Activated T-cell treated with anti-CD3 and anti-CD28 coated beads, Interleukin-2, amount 50 U/mL, for 72 hours (primary cell): ENCODE measurements at places on chromosomes 3 and 15. TPM values are rescaled to one million over a fixed set of nuclear protein-coding genes. Genes with fewer than 3 reads are reported as not detected.

GRCh38 chr15:97687654-97688053 is 272.8 kb upstream of the ARRDC4 start:
- H3K36me3 ChIP-seq, result no peaks in the 10 kb centered on the region
- H3K27me3 ChIP-seq, result peaks cover 6% of the 10 kb centered on the region
- H3K4me1 ChIP-seq, result no peaks in the 10 kb centered on the region
- no peak overlapping the region for H3K27ac ChIP-seq

ZBTB20 gene
- 23.1 TPM for total RNA-seq

DNA sequence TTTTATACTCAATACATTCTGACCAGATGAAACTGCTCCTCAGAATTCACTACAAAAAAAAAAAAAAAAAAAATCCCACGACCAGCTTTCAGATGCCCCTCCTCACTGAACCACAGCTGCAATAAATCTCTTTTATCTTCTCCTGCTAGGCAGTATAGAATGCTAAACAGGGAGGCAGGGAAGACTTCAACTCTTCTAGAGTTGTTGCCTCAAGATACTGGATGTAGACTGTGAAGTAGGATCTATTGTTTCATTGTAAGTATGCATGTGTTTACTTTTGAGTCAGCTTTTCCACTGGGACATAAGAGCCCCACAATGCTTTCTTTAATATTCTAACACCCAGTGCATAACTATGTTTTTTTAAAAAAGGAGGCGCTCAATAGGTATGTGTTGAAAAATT is 401.4 kb downstream of the TBL1XR1 start:
- peaks cover 17% of the 10 kb centered on the region for H3K27me3 ChIP-seq
- no peaks in the 10 kb centered on the region for H3K4me1 ChIP-seq
- H3K36me3 ChIP-seq, result peaks cover 1% of the 10 kb centered on the region
- DNase-seq, result no peak
- H3K27ac ChIP-seq, result no peak overlapping the region
- no peak overlapping the region for H3K4me3 ChIP-seq

GRCh38 chr3:64939747-64940450 is 252.1 kb upstream of the ADAMTS9 start:
- H3K36me3 ChIP-seq, result no peaks in the 10 kb centered on the region
- no peaks in the 10 kb centered on the region for H3K4me1 ChIP-seq
- no peaks in the 10 kb centered on the region for H3K27me3 ChIP-seq
- no peak for DNase-seq
- no peak overlapping the region for H3K4me3 ChIP-seq

- H3K36me3 ChIP-seq, result no peaks in the 10 kb centered on the region
- no peak for DNase-seq
- H3K4me1 ChIP-seq, result no peaks in the 10 kb centered on the region
- H3K4me3 ChIP-seq, result no peak overlapping the region
Observed at GRCh38 chr3:66136597-66136996, 84.2 kb upstream of the SLC25A26 start.

DNA sequence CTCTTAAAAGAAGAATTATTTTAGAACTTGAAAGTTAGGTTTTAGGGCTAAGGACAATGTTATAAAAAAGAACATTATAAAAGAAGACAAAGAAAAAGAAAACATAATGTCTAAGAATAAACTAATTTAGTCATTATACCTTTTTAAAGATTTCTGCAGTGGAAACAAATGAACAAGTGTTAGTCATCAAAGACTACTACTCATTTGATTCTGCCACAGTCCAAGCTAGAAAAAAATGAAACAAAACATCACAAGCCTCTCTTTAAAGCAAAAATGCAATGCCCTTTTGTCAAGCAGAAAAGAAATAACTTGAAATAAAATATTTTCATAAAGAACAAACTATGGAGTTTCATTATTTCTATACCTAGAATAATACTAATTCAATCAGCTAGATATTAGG is 102.0 kb downstream of the TBC1D5 start:
- no peak overlapping the region for H3K4me3 ChIP-seq
- H3K27ac ChIP-seq, result no peak overlapping the region
- peaks cover 20% of the 10 kb centered on the region for H3K4me1 ChIP-seq

- no peaks in the 10 kb centered on the region for H3K4me1 ChIP-seq
- H3K36me3 ChIP-seq, result no peaks in the 10 kb centered on the region
- DNase-seq, result no peak
- H3K4me3 ChIP-seq, result no peak overlapping the region
- no peaks in the 10 kb centered on the region for H3K27me3 ChIP-seq
- no peak overlapping the region for H3K27ac ChIP-seq
Observed at GRCh38 chr3:138443521-138444503, 9.4 kb downstream of the ESYT3 start.

DNA sequence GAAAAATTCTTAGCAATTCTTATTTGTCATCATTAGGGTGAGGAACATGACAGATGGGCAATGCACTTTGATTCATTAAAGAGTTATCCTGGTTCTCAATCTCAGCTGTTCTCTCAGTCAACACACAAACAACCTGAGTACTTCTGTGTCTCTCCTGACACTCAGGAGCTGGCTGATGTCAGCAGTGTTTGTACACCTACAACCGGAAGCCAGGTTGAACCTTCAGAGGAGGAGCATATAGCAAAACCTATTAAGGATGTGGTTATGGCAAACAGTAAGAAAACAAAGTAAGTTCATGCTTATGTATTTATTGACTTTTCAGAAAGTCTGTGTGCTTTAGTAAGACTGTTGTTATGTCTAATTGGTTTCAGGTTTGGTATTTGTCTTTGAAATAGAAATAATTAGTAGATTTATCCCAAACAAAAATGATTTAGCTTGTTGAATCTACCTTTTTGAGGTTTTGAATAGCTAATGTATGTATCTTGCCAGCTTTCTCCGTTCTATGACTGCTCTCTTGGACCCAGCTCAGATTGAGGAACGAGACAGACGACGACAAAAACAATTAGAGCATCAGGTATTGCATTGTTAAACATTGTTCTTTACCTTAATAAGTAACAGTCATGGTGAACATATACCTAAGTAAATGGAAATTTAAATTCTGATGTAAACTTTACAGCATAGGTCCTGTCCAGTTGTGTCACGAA is 36.6 kb downstream of the CCDC66 start:
- peak overlapping the region; percentile 9 for H3K4me3 ChIP-seq
- peaks cover 37% of the 10 kb centered on the region for H3K4me1 ChIP-seq

CADM2 gene
- total RNA-seq, result not detected

GRAMD2A gene
- total RNA-seq, result not detected

SH2D7 gene
- total RNA-seq, result not detected

C3orf33 gene
- 3.3 TPM for total RNA-seq

DNA sequence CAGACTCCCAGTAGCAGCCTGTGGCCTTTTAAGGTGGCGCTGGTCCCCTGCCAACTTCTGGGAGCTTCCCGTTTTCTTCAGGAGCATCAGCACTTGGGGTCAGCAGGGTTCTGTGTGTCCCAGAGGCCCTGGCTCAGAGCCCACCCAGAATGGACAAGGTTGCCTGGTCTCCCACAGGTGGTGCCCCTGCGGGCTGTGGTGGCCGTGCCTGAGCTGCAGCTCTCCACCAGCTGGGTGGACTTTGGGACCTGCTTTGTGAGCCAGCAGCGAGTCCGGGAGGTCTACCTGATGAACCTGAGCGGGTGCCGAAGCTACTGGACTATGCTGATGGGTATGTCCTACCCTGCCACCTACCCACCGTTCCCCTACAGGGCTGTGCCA is 15.5 kb downstream of the ACAA1 start:
- H3K36me3 ChIP-seq, result peaks cover 13% of the 10 kb centered on the region
- H3K4me1 ChIP-seq, result peaks cover 6% of the 10 kb centered on the region
- no peak overlapping the region for H3K4me3 ChIP-seq
- H3K27ac ChIP-seq, result no peak overlapping the region
- DNase-seq, result no peak

ASB7 gene
- 35.7 TPM for total RNA-seq

- H3K4me3 ChIP-seq, result no peak overlapping the region
- no peaks in the 10 kb centered on the region for H3K4me1 ChIP-seq
- H3K36me3 ChIP-seq, result no peaks in the 10 kb centered on the region
- H3K27me3 ChIP-seq, result no peaks in the 10 kb centered on the region
Observed at GRCh38 chr15:73792415-73792814, 39.3 kb upstream of the INSYN1 start.

DNA sequence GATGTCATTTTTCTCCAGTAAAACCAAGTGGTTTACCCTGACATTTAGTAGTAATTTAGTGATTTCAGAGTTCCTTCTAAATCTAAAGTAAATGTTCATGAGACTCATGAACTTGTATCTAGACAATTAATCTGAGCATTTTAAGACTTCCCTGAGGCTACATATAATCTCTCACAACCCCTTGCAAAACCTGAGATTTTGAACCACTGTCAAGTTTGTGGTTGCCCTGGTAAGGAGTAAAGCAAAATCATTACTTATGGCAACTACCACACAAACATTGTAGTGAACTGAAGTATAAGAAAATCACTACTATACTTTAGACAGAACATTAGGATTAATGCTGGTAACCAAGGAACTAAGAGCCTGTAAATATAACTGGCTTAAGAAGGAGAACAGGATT is 370.2 kb downstream of the TIGIT start:
- no peak overlapping the region for H3K27ac ChIP-seq
- no peak overlapping the region for H3K4me3 ChIP-seq
- peaks cover 7% of the 10 kb centered on the region for H3K36me3 ChIP-seq
- no peaks in the 10 kb centered on the region for H3K27me3 ChIP-seq
- no peak for DNase-seq

DNA sequence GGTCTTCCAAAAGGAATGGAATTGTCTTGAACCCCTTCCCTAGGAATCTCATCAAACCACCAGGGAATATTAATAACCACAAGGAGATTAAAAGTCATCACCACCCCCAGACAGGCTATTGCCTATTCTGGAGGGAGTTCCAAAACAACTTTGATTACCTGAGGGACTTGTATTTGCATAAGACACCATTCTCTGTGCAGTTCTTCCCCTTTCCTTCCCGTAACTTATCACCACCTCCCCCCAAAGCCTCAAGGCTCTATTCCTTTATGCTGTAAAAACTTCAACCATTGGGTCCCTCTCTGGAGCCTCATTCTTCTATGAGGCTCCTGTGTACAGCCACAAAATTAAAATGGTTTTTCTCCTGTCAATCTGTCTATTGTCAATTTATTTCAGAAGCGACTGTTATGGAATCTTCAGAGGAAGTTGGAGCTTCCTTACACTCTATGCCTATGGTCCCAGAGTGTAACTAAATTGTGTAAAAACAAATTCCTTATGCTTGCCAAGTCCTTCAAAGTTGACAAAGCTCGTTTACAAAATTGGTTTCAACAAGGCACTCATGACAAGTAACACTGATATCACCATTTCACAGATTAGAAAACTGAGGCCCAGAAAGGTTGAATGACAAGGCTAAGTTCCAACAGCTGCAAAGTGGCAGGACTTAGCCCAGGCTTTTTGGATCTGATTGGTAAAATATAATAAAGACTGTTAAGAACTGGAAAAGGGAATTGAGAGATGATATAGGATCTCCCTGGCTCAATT is 68.3 kb upstream of the HERC1 start:
- no peak for DNase-seq
- peaks cover 2% of the 10 kb centered on the region for H3K36me3 ChIP-seq
- H3K27me3 ChIP-seq, result no peaks in the 10 kb centered on the region
- no peak overlapping the region for H3K4me3 ChIP-seq
- peaks cover 39% of the 10 kb centered on the region for H3K4me1 ChIP-seq
- H3K27ac ChIP-seq, result no peak overlapping the region

SPTSSB gene
- not detected for total RNA-seq

NR1I2 gene
- total RNA-seq, result 0.25 TPM

CCDC71 gene
- total RNA-seq, result 15.7 TPM

GRCh38 chr3:139309061-139309591 is 34.7 kb upstream of the MRPS22 start:
- H3K4me1 ChIP-seq, result no peaks in the 10 kb centered on the region
- H3K36me3 ChIP-seq, result no peaks in the 10 kb centered on the region
- H3K4me3 ChIP-seq, result no peak overlapping the region
- H3K27me3 ChIP-seq, result peaks cover 7% of the 10 kb centered on the region
- DNase-seq, result no peak

DNA sequence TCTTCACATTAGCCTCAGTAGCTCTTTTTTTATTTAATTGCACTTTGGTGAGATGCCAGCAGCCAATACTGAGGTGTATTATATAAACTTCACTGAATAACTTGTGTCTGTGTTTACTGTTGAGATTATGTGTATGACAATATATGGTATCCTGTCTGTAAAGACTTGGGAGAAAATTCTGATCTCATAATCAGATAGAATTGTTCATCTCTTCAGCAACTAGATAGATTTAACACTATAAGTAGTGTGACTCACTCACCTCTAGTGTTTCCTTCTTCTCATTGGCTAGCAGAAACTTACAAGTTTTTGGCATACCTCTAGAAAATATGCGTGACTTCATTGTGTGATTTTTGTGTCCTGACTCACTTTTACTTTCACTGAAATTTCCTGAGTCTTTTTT is 67.6 kb upstream of the TGFBR2 start:
- no peak overlapping the region for H3K27ac ChIP-seq
- no peak overlapping the region for H3K4me3 ChIP-seq
- H3K27me3 ChIP-seq, result no peaks in the 10 kb centered on the region
- no peak for DNase-seq
- no peaks in the 10 kb centered on the region for H3K36me3 ChIP-seq

DNA sequence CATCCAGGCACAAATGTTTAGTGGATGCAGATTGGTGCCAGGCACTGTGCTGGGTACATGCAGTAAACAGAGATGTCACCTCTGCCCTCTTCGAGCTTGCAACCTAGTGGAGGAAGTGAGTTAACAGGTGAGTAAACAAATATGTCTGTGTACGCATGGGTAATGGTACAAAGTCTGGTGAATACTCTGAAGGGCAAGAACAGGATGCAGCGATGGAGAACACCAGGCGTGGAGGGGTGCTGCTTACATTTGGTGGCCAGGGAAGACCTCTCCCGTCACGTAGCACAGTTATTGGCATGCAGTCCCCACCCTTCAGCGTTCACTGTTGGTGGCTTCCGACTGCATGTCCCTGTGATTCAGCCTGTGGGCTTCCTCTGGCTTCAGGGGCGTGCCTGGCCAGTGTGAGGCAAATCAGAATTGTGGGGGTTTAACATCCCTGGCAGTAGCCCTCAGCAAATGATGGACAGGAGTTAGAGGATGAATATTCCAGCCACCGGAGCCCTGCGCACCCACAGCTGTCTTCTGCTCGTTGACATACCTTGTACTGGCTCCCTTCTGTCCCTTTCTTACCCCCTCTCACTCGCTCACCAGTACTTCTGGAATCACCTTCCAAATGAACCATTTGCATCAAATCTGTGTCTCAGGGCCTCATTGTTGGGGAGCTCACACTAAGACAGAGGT is 9.1 kb upstream of the HDAC11 start:
- H3K4me3 ChIP-seq, result no peak overlapping the region
- no peak overlapping the region for H3K27ac ChIP-seq
- H3K4me1 ChIP-seq, result no peaks in the 10 kb centered on the region

GRCh38 chr3:37810848-37811247 is 50.8 kb upstream of the CTDSPL start:
- H3K27me3 ChIP-seq, result peaks cover 7% of the 10 kb centered on the region
- DNase-seq, result no peak
- peaks cover 10% of the 10 kb centered on the region for H3K4me1 ChIP-seq
- no peak overlapping the region for H3K4me3 ChIP-seq
- H3K27ac ChIP-seq, result no peak overlapping the region

GOLGA8Q gene
- total RNA-seq, result 1.0 TPM

CLDN18 gene
- total RNA-seq, result not detected

DNA sequence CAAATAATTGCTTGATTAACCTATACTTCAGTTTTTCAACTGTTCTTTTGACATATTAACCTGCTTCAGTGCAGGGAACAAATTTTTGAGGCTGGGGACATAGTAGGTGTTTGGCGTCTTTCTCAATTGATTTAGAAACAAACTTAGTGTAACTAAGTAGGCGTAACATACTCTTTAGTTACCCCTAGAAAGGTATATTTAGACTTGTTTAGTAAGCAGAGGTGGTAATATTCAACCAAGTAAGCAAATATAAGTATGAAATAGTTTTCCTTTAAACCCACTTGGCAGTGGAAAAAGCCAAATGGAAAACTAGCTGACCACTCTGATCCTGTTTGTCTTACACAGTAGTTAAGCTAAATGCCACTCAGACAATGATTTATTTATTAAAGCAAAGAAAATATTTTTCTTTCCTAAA is 113.2 kb downstream of the MBNL1 start:
- H3K4me3 ChIP-seq, result peak overlapping the region; percentile 82
- H3K4me1 ChIP-seq, result peaks cover 78% of the 10 kb centered on the region
- H3K27ac ChIP-seq, result peak overlapping the region; percentile 77
